ENCODE measurements at places on chromosomes 7 and 10. TPM values are rescaled to one million over a fixed set of nuclear protein-coding genes. Genes with fewer than 3 reads are reported as not detected.

- H3K4me3 ChIP-seq, result peak overlapping the region; percentile 24
- H3K4me1 ChIP-seq, result peaks cover 18% of the 10 kb centered on the region
- H3K27me3 ChIP-seq, result no peaks in the 10 kb centered on the region
- H3K36me3 ChIP-seq, result peaks cover 27% of the 10 kb centered on the region
- peak; percentile 85 for DNase-seq
Observed at GRCh38 chr7:22980422-22980821, 33.5 kb downstream of the HYCC1 start.

DNA sequence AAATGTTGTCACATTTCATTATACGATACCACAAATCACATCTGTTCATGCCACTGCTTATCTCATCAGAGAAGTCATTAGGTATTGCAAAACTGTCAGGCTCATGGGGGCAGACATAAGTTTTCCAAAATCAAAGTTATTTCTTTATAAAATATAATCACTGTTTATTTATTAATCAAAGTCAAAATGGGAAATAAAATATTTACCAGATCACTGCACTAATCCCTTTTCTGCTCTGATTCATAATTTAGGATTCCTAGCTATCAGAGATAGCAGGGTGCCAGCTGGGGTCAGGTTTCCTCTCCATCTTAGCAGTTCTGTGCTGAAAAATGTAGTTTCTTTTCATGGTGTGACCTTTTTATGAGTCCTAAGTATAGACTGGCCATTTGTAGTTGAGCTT lies 117.7 kb upstream of the LANCL2 start:
- H3K27ac ChIP-seq, result no peak overlapping the region
- H3K27me3 ChIP-seq, result no peaks in the 10 kb centered on the region
- no peaks in the 10 kb centered on the region for H3K36me3 ChIP-seq
- peak; percentile 57 for DNase-seq
- peaks cover 31% of the 10 kb centered on the region for H3K4me1 ChIP-seq
- H3K4me3 ChIP-seq, result no peak overlapping the region

DNA sequence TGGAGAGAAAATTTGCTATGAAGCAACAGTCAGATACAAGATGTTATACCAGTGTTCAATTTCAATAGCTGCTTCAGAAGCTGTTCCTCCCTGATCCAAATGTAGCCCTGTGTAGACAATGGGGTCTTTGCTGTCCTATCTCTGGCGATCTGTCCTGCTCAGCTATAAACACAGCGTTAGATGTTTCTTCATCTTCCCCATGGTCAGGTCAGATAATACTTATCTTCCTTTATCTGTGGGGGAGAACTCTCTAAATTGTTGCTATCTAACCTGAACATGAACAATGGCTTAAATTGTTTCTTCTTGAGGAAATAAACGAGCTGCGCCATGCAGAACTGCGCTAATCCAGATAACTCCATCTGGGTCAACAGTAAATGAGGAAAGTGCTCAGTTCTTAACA lies 15.6 kb upstream of the KIAA1217 start:
- H3K36me3 ChIP-seq, result no peaks in the 10 kb centered on the region
- H3K4me3 ChIP-seq, result no peak overlapping the region
- H3K27ac ChIP-seq, result no peak overlapping the region
- no peak for DNase-seq

- no peaks in the 10 kb centered on the region for H3K27me3 ChIP-seq
- no peak for DNase-seq
- no peak overlapping the region for H3K4me3 ChIP-seq
- H3K27ac ChIP-seq, result no peak overlapping the region
- no peaks in the 10 kb centered on the region for H3K36me3 ChIP-seq
Observed at GRCh38 chr7:43944286-43944685, 18.1 kb downstream of the UBE2D4 start.

DNA sequence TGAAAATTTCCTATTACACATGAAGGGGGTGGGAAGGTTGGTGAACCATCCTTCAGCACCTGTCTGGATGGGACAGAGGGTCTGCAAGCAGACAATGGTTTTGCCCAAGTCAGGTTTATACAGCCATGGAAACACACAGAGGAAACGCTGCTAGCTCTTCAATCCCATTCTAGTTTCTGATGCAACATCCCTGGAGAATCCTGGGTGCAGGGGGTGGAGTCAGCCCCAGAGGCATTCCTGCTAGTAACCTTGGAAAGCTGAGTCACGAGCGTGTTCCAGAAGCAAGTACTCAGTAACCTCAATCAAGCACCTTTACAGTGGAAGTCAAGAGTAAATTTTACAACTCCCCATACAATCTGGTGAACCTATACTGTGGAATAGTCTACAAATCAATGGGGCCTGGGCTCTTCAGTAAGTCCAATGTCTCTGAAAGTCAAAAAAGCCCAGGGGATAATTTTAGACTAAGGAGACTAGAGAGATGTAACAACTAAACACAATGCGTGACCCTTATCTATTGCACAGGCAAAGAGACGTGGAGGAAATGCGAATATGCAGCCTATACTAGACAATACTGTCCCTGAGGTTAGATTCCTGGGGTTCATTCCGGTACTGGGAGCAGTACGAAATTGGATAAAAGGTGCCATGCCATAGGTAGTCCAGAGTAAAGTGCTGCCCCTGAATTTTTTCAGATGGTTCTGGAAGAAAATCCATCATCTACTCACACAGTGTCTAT lies 95.4 kb downstream of the ZRANB1 start:
- no peaks in the 10 kb centered on the region for H3K27me3 ChIP-seq
- no peaks in the 10 kb centered on the region for H3K36me3 ChIP-seq
- peaks cover 62% of the 10 kb centered on the region for H3K4me1 ChIP-seq
- DNase-seq, result peak; percentile 83
- H3K4me3 ChIP-seq, result no peak overlapping the region

INTS15 gene
- 18.6 TPM for total RNA-seq

OR13A1 gene
- total RNA-seq, result not detected

LLCFC1 gene
- total RNA-seq, result not detected
